ENCODE measurements at places on chromosomes 16 and 17.

DNA sequence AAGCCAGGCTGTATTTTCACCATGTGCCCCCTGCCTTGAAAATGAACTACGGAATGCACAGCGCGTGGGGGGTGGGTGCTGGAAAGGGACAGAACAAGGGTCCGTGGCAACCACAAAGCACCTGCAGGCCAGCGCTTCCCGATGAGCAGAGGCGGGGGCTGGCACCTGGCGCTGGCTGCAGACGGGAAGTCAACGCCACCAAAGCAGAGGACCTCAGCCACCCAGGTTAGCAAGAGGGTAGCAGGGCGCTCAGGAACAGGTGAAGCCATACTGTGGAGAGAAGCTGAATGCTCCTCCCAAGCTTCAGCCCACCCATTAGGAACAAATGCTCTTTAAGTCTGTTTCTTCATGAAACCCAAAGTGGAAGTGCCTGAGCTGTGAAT lies 64.7 kb downstream of the KLHDC4 start:
- no peak for DNase-seq

GRCh38 chr17:79969906-79970305 lies 65.8 kb downstream of the TBC1D16 start:
- DNase-seq, result no peak

GRCh38 chr17:49459401-49459984 lies 35.6 kb upstream of the NGFR start:
- no peak for DNase-seq

- DNase-seq, result no peak
These were observed 32.7 kb downstream of the CDK5RAP3 start for GRCh38 chr17:48003417-48004151.

DNA sequence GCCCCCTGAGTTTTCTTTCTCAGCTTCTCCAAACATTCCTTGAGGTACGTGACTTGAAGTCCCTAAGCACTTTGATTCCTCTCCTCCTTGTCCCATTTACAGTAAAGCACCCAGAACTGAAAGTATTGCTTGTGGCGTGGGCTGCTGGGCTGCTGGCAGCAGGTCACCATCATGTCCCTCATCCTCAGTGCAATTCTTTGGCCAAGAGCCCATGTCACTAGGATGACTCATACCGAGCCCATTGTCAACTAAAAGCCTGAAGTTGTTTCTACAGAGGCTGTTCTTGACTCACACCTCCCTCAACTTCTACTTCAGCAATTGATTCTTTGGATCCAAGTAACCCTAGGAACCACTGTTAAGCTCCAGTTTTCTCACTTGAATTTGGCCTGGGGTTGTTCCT lies 54.3 kb downstream of the KPNA2 start:
- DNase-seq, result no peak

GRCh38 chr17:81396722-81397313 lies 1.6 kb downstream of the BAHCC1 start:
- DNase-seq, result peak; percentile 35

GRCh38 chr16:4586291-4586690 lies 28.4 kb downstream of the UBALD1 start:
- DNase-seq, result no peak

DNA sequence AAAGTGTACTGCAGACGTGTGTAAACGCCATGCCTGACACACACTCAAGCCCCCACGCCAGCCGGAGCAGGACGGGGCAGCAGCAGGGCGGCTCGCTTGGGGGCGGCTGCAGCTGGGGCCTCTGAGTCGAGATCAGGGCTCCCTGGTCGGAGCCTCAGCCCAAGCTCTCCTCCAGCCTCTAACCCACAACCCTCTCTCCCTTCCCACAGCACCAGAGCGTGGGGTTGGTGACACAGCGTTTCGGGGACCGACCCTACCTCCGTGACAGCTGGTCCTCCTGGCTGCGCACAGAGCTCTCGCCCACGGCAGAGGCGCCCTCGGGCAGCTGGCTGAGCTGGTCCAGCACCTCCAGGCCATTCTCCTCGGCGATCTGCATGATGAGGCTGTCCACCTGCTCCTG lies 11.2 kb downstream of the CHMP1A start:
- no peak for DNase-seq

DNA sequence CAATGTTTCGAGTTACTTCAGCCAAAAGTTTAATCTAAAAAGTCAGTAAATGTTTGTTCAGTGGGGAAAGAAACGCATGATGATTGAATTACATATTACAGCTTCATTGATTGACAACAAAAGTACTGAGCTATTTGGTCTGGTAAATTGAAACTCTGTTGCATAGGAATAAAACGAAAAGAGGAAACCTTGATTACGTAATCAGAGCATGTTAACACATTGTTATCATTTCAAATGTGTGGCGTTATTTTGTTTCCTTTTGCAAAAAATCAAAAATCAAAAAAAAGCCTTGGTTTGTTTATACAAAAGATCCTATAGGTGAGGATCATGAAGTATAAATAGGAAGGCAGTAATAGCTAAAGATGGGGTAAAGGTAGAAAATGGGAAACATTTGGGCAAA lies 19.5 kb upstream of the CA10 start:
- no peak for DNase-seq

GRCh38 chr17:46733837-46734475 lies 84.5 kb downstream of the WNT3 start:
- DNase-seq, result no peak

GRCh38 chr16:19829844-19830692 lies 54.6 kb downstream of the GPRC5B start:
- no peak for DNase-seq

DNA sequence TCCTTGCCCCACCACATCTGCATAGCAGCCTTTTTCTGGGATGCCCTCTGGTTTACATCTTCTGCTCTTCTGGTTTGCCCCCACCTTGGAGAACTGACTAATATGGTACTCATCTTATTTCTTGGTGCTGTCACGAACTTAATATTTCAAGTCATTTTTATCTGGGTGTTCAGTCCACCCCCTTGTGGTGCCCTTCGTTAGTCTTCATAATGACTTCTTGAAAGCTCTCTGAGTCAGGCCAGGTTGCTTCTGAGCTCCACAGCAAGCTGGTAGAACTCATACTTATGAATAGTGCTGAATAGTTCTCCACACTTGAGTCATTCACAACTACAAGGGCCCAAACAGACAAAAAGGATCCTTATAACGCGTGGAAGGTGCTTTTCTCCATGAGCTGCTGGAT lies 35.8 kb upstream of the TEKT3 start:
- DNase-seq, result no peak

DNA sequence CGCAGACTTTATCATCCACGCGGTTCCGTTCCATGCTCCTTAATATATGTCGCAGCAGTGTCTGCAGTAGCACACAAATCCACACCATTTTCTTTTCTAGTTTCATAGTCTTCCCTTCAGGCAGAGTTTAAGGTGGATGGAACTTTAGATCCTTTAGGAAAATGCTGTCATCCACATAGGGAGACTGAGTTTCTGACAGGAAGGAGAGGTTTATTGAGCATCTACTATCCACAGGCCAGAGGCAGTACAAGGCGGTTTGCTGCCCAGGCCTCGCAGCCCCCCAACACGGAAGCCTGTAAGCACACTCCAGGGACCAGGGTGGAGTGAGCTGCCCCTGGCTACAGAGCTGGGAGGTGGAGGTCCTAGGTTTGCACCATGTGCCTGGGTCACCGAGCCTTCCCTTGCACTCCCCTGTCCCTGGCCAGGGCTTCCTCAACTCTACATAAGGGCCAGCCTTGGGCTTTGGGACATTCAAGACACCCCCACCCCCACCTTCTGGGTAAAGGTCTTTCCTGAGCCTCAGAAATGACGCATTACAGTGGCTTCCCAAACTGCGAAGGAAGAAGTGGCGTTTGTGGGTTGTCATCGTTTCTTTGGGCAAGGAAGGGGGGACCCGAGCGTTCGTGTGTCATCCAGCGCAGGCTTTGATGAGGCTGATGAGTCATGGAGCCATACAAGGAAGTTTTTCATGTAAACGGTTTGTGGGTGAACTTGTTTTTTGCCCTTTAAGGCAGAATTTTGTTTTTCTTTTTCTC lies 146.5 kb upstream of the PLCG2 start:
- peak; percentile 79 for DNase-seq

GRCh38 chr16:67463059-67463458 lies 17.9 kb downstream of the ATP6V0D1 start:
- DNase-seq, result no peak

GRCh38 chr16:19186408-19186807 lies 18.4 kb downstream of the SYT17 start:
- DNase-seq, result no peak

DNA sequence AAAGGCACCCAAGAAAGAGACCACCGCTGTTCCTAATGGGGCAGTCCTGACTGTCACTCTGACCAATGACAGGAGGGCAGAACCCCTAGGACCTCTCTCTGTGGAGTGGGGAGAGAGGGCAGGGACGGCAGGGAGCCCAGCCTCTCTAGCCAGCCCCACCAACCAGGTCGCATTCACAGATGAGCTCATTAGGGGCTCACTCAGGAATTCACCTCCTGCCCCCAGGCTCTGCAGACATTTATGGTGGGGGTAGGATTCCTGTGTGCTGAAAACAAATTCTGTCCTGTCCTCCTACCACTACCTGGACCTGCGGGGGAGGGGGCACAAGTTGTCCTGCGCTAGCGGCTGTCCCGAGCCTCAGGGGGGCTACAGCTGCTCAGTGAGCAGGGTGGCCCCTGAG lies 27.7 kb upstream of the GPRC5C start:
- DNase-seq, result no peak

DNA sequence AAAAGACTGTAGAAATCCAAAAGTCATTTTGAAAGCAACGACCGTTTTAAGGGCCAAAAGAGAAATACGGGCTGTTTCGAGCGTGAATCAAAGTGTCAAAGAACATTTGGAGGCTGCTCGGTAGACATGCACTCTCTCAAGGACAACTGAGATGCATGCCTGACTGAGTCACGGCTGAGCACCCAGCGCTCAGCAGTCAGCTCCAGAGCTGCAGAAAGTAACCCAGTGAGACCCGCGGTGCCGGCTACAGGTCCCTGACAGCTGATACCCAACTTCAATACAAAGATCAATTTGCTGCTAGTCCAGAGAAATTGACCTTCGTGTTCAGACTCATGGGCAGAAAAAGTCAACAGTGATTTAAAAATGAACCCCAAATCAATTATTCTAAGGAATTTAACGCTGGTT lies 214.9 kb downstream of the STX8 start:
- DNase-seq, result no peak

DNA sequence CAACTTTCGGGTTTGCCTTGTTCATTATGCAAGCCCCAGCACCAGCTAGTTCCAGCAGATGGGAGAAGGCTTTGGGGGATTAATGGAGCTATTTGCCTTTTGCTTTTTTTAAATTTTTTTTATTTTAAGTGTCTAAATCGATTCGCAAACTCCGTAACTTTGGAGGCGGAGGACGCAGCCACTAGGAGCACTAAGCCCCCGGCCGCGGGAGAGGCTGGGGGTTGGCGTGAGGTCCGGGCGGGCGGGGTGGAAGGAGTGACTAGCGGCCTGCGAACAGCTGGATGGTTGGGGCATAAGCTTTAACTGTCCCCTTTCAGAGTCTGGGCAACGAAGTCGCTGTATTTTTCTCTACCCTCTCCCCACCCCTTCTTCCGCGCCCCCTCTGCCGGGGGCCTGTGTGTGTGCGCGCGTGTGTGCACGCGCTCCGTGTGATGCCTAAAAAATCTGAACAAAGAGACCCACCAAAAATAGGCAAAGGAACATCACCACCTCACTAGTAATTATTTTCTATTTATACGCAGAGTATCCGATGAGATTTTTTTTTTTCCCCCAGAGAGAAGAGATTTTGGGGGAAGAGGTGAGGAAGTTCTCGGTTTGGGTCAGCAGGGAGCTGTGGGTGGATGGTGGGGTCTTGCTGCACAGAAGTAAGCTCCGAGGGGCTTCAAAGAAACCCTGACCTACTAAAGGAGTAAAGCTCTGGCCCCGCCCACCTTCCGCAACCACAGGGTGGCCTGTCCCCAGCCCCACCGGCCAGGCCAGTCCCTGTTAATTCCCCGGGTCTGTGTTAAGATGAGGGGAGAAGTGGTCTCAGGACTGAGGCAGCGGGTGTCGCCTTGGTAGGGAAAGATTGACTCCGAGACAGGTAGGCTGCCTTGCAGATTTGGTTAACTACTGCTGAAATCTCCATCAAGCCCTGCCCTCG lies 2.3 kb downstream of the SHISA9 start:
- DNase-seq, result no peak

DNA sequence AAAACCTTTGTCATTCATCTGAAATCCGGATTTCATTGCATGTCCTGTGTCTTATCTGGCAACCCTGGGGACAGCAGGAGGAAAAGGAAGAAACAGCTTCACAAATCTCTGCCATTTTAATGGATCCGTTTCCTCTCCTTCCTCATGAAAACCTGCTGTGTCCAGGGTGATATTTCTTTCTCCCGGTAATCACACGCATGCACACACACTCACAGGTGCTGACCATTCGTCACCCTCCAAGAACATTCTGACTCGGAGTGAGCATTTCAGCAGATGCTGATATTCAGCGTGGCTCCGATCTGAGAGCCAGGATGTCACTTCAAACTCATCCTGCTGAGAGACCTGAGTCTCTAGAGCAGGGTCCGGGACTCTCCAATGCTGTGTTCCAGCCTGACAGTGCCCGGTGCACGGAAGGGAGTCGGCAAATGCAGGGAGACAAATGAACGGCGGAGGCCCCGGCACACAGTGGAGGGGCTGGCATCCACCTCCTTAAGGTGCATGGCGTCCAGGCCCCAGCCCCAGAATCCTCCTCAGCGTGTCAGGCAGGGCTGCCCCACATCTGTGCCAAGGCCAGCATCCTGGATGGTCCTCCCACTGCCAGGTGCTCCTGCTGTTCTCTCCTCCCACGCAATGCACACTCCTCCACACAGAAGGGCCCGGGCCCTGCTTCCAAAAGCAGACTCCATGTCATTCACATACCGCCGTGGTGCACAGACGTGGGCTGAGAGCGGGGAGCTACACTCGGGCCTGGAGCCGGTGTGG lies 70.7 kb downstream of the RBFOX3 start:
- DNase-seq, result no peak

DNA sequence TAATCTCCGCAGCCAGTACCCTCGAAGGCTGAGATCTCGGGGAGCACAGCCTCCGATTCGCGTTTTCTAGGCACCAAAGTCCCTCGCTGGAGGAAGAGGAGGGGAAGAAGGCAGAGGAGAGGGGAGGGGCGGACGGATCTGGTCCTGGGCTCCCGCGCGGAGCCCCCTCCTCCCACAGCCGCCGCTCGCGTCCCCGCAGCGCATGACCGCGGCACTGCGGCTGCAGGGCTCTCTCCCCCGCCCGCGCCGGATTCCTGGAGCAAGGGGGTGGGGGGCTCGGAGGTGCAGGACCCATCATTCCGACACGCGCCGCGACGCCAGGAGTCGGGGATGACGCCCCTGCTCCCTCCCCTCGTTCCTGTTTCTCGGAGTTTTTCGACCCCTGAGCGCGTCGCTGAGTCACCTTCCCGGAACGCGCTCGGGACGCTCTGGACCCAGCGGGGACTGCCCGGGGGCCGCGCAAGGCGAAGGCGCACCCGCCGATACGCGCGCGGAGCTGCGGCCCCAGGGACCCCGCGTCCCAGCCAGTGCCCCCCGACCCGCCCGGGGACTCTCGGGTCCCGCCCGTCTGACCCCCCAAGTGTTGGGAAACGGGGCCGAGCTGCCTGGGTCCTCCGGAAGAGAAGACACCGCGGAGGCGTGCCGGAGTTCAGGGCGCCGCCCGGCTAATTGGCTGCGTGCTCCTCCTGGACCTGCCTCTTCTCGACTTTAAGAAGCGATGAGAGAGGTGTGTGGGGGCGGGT lies 1.4 kb upstream of the SPHK1 start:
- DNase-seq, result peak; percentile 70

- no peak for DNase-seq
These were observed 126.0 kb downstream of the RAB11FIP4 start for GRCh38 chr17:31517524-31517923.

GRCh38 chr16:3444032-3444388 lies 530 bp downstream of the NAA60 start:
- DNase-seq, result peak; percentile 51

Measured in activated naive CD4-positive, alpha-beta T cell treated with Interleukin-2 at 50 U/mL for 16 hours (primary cell).